ENCODE measurements at places on chromosomes 5 and 9.

DNA sequence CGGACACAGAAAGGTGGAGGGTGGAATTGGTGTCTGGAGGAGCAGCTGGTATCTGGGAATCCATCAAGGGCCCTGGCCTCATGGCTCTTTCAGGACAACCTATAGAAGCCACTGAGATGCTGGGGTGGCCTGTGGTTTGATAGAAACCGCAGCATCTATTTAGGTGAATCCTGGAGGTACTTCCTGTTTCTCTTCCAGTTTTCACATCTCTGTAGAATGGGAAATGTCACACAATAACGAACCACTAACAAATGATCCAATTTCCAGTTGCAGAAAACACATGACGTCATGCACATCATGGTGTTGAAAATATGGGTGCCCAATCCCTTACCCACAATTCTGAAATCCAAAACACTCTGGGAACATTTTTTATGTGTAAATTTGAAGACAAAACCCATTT, 52.2 kb downstream of the ROPN1L start:
- no peak for DNase-seq

DNA sequence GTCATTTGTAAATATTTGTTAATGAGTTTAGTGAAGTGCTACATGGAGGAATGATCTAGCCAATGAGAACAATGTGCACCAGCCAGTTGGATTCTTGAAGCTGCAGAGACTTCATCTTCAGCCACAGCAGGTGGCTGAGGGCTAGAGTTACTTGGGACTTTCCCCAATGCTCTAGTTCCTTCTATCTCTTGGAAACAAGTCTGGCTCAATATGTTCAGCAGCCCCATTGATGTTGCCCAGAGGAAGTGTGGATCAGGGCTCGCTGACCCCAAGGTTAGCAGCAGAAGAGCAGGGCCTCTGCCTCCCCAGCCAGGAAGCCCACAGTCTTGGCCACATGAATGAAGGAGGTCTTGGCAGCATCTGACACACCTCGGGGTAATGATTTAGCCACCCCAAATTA, 117.5 kb downstream of the SLC1A3 start:
- DNase-seq, result no peak

DNA sequence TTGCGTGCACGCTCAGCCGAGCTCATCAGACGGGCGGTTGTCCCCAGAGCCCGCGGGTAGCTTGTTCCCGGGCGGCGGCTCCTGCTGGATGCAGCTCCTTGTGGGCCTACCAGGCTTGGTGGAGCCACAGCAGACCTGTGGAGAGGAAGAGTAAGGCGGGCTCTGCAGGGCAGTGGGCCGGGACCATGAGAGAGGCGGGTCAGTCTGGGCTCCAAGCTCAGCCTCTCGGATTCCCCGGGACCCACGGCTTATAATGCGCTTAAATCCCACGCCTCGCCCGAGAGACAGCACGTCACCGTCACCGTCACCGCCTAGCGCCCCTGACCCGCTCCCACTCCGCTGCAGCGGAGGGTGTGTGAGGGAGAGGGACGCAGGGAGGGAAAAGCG, 1.9 kb upstream of the ANKRD18A start:
- peak; percentile 38 for DNase-seq

- DNase-seq, result no peak
These were observed 83.0 kb downstream of the ISL1 start for GRCh38 chr5:51466214-51466613.

GRCh38 chr9:31393240-31393639, 991.2 kb upstream of the ACO1 start:
- DNase-seq, result no peak

DNA sequence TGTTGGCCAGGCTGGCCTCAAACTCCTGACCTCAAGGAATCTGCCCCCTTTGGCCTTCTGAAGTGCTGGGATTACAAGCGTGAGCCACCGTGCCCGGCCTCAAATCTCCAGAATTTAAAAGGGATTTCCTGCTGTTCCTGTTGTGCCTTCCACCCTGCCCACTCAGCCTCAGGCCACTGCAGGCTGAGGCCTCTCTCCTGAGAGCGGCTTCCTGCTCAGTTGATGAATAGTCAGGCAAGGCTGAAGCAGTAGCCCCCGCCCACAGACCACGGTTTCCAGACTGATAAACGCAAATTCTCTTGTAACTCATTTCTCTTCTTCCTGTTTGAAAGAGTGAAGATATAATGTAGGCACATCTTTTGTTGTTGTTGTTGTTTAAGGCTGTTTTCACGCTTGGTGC, 127.0 kb upstream of the PLCXD3 start:
- no peak for DNase-seq

DNA sequence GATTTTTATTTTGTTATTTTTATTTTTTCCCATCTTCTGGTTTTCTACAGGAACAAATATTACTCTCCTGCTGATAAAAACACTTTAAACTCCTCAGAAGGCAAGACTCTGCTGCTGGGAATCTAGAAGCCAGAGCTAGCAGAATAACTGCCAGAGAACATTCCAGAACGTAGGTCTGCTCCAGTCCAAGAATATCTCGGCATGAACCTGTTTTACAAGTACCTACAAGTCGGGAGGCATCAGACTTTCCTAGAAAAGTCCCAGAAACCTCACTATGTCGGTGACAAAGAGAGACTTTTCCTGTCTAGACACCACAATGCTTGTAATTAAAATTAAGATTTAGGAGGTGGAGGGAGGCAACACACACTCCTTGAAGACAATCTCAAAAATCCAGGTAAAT, 41.4 kb downstream of the FABP6 start:
- DNase-seq, result no peak

GRCh38 chr5:79886925-79887655, 104.0 kb downstream of the MTX3 start:
- peak; percentile 6 for DNase-seq

- DNase-seq, result no peak
These were observed 8.3 kb downstream of the ATG10 start for GRCh38 chr5:81980160-81980559.

- DNase-seq, result peak; percentile 76
These were observed 795 bp upstream of the PJA2 start for GRCh38 chr5:109410389-109411148.

DNA sequence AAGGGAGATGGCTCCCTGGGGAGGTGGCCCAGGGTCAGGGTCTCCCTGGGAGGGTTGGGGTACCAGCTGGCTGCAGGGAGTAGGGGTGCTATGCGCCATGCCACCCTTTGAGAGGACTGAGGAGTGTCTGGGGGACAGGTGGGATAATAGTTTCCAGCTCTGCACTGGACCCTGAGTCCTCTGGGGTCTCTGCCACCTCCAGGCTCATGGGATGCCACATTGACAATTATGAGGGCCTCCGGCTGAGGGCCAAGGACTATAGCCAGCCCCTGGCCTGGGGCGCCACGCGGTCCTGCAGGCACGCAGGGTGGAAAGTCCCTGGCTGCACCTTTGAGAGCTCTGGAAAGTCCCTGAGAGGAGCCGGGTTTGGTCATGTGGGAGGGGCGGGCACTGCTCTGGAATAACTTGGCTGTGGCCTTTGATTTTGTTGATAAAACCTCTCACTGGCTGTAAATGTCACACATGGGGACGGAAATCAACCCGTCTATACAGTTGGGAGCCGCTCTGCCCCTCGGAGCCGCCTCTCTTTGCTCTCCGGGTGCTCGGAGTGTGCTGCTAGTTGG, 16.0 kb downstream of the TRAF2 start:
- no peak for DNase-seq

DNA sequence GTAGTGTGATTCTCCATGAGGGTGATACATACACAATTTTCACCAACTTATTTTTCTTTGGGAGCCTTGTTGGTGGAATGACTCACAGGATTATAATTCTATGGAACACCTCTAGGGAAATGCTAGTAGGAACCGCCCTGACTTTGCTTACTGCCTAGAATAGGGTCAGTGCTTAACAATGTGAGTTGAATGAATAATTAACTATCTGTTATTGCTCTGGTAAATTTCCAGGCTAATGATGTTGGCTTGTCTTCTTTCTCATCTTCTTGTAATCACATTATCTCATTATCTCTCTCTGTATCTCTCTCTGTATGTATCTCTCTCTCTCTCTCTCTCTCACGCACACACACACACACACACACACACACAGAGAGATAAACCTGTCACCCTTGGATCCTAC, 291.1 kb downstream of the TRIM32 start:
- DNase-seq, result no peak

- DNase-seq, result no peak
These were observed 15.4 kb upstream of the C5orf47 start for GRCh38 chr5:173973616-173973969.

- DNase-seq, result no peak
These were observed 68.8 kb downstream of the FEM1C start for GRCh38 chr5:115475788-115476187.

DNA sequence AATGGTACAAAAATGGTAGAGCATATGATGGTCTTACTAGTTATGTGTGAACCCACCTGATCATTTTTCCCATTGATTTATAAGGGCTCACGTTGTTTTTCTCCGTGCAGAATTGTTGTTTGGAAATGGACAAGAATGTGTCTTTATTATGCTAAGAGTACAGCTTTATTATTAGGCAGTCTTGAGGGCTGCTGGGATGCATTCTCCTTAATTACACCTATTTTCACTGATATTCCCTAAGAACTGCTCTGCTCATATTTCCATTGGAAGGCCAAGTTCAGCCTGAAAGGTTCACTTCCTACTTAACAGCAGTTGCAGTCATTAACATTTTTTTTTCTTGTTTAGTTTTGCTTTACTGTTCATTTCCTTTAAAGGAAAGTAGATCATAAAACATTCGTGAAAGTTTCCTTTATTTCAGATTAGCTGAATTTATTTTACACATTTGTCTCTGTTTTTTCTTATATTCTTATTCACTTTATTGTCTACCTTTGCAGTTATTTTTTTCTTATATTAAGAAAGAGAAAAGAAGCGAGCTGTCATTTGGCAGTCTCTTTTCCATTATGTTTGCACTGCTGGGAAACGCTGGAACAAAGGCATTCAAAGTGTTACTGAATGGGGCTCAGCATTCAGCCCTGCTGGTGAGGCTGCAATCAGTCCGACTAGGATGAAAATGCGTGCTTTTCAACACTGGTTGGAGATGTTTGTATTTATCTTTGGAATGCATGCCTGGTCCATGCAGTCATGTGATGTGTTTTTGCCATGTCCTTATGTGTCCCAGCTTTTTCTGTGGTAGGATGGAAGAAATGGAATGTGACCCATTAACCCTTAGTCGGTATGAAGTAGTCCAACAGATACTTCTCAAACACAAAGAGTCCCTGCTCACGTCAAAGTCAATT, 602.7 kb upstream of the ZNF608 start:
- DNase-seq, result no peak

- DNase-seq, result no peak
These were observed 33.9 kb downstream of the RAD23B start for GRCh38 chr9:107316795-107317661.

DNA sequence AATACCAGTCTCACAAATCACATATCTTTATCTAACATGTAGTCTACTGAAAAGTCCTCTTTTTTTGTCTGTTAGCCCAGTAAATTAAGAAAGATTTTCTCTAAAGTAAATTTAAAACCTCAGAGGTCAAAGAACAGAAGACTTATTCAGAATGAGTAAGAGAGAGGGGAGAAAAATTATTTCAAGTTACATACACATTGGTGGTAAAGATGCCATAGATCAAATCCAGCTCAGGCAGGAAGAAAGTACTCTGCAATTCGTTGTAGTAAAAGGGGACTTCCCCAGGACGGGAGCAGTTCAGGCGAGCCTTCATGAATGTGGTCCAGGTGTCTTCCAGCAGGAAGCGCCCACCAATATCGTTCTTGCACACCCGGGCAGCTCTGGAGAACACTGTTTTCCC, 344.1 kb downstream of the SEMA5A start:
- DNase-seq, result no peak

- no peak for DNase-seq
These were observed 13.0 kb downstream of the SLC38A9 start for GRCh38 chr5:55699041-55699688.

GRCh38 chr5:34685485-34686165, 29.5 kb downstream of the RAI14 start:
- DNase-seq, result no peak

DNA sequence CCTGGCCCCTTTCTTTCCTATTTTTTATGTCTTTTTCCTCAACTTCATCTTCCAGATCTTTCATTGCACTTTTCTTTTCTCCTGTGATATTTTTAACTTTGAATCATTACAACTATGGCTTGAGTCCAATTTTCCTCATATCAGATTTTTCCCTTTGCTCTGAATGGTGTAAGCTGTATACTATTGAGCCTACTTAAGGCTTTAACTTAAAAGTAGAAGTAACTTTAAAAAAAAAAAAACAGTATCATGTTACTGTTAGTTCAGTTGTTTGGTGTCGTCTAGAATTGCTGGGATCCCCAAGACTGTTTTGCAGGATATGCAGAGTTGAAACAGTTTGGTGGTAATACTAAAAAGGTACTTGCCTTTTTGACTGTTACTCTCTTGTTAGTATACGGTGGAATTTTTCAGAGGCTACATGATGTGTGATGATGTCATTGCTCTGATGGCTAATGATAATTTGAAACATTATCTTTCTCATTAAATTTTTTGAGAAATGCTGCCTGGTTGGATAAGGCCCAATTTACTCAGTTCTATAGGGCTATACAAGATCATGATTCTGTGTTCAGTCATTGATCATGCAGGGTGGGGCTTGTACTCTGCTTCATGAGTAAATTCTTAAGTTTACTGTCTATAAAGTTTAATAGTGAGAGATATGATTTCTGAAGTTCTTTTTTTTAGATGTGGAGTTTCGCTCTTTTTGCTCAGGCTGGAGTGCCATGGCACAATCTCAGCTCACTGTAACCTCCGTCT, 8.8 kb downstream of the NAA35 start:
- DNase-seq, result no peak

- no peak for DNase-seq
These were observed 249.2 kb upstream of the IRX4 start for GRCh38 chr5:2131826-2132496.

- DNase-seq, result peak; percentile 21
These were observed 96.5 kb upstream of the CAST start for GRCh38 chr5:96565582-96566265.

DNA sequence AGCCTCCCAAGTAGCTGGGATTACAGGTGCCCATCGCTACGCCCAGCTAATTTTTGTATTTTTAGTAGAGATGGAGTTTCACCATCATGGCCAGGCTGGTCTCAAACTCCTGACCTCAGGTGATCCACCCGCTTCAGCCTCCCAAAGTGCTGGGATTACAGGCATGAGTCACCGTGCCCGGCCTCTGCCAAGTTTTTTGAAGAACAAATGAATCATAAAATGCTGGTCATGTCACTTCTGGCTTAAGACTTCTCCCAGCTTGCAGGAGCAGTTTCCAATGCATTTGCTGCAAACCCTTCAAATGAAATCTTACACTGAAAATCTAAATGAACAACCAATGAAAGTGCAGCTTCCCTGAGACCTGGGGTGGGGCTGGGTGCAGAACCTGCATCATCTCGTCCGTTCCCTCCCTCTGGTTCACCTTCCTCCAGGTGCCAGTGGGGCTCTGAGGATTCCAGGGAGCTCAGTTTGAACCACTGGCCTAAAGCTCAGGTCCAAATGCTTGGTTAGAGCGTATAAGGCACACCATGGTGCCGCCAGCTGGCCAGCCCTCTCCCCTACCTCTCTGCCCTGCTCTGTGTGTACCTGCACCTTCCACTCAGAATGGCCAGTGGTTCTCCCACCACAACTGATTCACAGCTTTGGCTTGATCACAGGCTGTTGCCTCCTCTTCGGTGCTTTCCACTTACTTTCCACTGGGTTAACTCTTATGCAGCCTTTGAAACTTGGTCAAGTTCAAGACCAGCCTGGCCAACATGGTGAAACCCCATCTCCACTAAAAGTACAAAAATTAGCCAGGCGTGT, 39.8 kb upstream of the FUBP3 start:
- no peak for DNase-seq
